ENCODE measurements at places on chromosomes 2 and 18. TPM values are rescaled to one million over a fixed set of nuclear protein-coding genes. Genes with fewer than 3 reads are reported as not detected.

The G6PC2 gene
- not detected for polyA plus RNA-seq

The METTL21A gene
- 11.3 TPM for polyA plus RNA-seq

The NFATC1 gene
- polyA plus RNA-seq, result 0.80 TPM

The C2orf15 gene
- not detected for polyA plus RNA-seq

The FZD7 gene
- polyA plus RNA-seq, result 42.6 TPM

The KHK gene
- polyA plus RNA-seq, result 0.33 TPM

The TLX2 gene
- not detected for polyA plus RNA-seq

GRCh38 chr2:25374411-25374810, 32.7 kb upstream of the DNMT3A start:
- DNase-seq, result no peak

DNA sequence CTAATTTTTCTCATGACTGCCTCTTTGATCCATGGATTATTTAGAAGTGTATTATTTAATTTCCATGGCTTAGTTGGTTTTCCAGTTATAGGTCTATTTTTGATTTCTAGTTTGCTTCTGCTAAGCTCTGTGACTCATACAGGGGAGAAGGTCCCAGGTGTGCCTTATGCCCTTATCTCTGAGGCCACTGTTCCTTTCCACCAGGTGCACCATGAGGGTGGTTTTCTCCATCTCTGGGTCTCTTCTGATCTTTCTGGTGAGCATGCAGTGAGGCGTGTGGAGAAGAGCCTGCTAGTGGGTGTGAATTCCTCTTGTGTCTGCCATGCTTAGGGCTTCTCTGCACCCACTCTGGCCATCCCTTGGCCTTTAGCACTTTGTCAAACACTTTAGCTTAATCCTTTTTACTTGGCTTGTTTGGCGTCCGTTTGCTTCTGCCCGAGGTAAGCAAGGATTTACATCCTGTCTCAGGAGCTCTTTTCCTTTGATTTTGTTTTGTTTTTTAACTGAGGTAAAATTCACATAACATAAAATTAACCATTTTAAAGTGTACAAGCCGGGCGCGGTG, 129.8 kb upstream of the ARL4C start:
- DNase-seq, result no peak

DNA sequence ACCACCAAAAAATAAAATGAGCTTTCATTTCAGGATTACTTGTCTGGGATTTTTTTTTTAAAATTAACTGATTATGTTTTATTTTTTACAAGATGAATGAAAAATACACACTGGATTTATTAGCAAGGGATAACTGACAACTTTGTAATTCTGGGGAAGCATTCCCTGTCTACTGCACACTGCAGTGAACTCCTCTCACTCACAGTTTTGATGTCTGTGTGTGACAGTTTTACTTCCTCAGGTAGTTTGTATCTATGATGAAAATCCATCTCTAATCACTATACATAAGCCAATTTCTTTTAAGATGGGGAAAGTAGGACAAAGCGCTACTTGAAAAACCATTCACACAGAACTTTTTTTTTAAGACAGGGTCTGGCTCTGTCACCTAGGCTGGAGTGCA, 94.5 kb downstream of the COBLL1 start:
- no peak for DNase-seq

GRCh38 chr2:151357359-151357758, at the start of gene TNFAIP6:
TSS of gene TNFAIP6 (plus strand) at chr2:151357592. CDS start at chr2:151357667, 75 bp downstream.
- peak; percentile 90 for DNase-seq

GRCh38 chr18:66461344-66461743, 142.5 kb downstream of the CDH19 start:
- DNase-seq, result no peak

DNA sequence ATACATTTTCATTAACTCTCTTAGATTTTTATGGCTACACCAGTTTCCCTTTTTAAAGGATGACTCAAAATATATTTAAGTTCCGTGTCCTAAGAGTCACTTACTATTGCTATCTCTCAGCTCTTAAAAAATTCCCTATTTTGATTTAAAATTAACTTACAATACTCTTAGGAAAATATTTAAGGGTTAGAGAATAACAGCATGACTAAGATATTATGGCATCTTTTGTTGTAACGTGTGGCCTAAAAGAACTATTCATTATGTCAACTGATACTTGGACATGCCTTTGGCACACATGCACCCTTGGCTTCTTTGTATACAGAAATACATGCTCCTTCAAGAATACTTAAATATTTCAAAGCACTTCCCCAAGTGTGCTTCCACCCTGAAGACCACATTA, 42.3 kb downstream of the SCN3A start:
- DNase-seq, result peak; percentile 37

All from BJ (cell line).